OCI-M1 (cell line): ENCODE measurements at places on chromosomes 2 and 18.

- DNase-seq: no peak
Measured at GRCh38 chr18:52569492-52569891, 229.5 kb downstream of the DCC start.

DNA sequence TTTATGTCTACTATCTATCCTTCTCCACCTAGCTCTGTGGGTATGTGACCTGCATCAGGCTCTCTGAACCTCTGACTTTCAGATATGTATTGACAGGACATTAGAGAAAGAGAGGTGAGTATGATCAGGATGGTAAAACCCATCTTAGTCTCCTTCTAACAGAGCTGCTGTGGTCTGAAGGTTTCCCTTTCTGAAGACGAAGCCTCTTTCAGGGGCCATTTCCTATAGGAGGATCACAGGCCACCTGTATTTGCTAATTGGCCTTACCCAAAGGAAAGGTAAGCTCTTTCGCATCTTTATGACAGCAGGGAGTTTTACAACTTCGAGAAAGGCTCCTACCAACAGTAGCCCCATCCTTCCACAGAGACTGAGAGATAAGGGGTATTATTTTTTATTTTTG, 442.9 kb downstream of the KCNJ3 start:
- DNase-seq: no peak

DNA sequence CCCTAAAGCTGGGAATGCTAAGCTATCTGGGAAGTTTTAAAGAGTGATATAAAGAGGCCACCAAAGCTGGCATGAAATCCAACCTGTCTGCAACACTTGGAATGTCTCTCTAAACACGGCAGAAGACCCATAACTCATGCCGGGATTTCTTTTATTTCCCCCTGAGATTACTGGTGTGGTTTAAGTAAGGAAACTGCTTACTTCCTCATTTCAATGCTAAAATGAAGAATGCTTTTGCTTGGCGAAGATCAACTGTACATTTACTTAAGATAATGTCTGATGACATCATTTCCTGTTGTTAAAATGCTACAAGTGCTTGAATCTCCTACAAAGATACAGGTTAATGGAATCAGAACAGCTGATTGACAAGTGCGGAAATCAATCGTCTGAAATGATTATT, 353.8 kb upstream of the SALL3 start:
- DNase-seq: peak; percentile 49

DNA sequence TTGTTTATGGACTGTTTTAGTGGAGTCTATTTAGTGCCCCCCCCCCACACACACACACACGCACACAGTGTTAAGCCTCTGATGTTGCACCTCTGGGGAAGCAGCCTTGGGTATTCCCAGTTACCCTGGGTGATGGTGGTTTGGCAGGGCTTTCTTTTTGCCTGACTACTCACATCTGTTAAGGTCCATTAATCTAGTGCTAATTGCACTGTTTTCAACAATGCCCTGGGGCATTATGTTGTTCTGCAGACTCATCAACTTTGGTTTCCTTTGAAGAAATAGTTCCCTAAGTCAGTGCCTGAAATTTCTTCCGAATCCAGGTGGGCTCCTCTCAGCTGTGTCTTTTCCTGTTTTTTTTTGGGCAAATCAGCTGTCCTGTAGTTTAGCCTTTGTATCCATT, 34.7 kb downstream of the SPOPL start:
- DNase-seq: peak; percentile 33

DNA sequence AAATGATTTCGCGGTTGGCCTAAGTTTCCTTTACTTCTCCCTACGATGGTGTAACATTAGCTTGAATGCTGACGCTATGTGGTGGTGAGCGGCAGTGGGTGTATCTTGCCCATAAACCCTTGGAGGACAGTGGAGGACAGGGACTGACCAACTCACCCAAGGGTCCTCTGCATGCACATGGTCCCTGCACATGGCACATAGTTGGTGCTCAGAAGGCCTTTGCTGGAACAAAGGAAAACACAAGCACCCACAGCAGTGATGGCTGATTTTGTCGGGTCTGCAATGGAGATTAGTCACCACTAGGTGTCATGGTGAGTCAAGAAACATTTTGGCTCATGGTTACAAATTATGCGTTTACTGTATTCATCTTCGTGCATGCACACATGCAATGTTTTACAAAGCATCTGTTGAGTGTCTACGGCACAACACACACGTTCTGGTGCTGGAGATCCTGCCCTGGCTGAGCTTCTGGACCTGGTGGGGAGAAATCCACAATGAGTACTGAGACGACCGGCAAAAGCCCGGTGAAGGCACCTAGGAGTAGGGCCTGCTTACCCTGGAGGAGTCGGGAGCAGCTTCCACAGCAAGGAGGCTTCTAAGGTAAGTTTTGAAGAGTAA, 44.0 kb downstream of the PDCL3 start:
- peak; percentile 15 for DNase-seq
